ENCODE measurements at places on chromosomes 16 and 17.

DNA sequence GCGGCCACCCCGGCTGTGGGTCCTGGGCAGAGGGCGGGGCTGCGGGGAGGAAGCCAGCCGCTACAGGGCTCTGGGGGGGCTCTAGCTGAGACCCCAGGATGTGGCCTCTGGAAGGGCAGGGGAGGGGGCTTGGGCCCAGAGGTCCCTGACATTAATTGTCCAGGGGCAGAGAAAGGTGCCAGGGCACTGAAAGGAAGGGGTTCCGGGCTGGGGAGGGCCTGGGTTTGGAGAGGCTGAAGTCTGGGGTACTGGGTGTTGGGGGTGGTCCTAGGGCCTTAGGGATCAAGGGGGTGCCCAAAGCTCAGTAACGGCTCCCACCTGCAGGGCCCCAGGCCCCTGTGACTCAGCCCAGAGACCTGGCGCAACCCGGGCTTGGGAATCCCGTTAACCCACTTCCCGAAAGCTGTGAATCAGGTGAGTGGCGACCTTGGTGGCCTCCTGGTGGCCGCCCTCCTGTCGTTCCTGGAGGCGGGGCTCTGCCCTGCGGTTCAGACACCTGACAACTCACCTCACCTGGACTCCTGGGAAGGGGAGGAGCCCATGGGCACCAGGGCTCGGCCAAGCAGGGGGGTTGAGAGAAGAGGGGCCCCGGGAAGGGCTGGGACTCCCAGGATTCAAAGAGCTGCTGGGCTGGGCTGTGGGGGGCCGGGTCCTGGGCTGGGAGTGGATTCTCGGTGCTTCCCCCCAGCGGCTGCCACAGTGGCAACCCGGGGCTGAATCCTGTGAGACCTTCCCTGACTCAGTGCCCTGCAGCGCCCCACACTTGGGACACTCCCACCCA lies 465 bp upstream of the PRSS22 start:
- no peak for DNase-seq

DNA sequence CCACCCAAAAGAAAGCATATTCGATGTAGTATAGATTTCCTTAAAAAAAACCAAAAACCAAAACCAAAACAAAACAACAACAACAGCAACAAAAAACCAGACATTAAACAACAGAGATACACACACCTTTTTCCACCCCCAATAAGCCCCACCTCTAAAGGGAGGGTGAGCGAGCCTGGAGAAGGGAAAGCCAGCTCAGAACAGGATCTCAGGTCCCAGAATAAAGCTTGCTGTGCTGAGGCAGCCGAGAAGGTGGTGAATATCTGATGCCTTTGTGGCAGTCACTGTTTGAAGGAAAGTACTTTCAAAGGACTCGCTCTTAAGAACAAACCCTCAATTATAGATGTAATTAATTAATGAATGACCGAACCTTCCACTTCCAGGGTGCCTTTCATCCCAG lies 470 bp downstream of the KRT23 start:
- no peak for DNase-seq

- no peak for DNase-seq
These were observed 191.8 kb downstream of the MAP2K6 start for GRCh38 chr17:69606142-69606800.

DNA sequence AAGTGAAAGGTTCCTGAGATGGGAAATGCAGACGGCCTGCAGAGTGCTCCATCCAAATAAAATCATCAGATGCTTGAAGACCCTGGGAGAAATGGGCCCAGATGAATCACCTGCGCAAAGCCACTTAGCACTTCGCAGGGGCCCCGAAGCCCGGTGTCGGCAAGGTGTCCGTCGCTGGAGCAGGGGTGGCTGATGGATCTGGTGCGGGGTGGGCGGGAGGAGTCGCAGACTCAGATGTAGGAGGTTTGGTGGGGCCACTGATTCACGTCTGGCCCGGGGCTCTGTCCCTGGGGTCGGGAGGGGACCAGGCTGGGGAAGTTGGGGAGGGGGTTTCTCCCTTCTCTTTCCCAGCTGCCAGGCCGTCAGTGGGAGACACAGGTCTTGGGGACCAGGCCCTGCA lies 21.6 kb upstream of the SSTR5 start:
- no peak for DNase-seq

DNA sequence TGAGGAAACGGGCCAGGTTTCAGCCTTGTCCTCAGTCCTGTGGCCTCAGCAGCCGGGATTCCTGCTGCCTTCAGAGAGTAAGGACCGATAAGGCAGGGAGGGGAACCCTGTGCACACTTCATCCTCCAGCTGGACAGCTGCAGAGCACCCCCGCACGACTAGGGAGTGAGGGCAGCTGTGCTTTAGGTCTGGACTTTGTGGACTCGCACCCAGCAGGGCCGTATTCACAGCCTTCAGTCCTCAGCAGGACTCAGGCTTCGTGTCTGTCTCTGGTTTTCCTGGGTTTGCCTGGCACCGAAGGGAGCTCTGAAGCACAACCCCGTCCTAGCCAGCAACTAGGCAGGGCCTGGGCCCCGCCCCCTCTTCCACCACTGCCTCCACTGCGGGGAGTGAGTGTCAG lies 45.8 kb upstream of the CACNG5 start:
- no peak for DNase-seq

DNA sequence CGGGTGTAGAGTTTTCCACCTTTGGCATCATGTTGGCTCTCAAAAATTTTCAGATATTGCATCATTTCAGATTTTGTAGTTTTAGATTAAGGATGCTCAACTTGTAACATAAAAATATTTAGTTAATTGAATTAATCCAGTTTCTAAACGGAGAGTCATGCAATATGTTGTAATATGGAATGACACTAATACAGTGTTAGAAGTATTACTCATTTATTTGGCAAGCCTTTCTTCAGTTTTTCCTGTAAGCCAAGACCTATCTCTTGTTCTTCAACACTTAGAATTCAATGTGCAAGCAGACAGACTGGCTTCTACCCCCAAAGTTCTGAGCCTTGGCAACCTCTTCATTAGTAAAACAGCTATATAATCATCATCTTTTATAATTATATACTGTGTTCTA lies 985.0 kb upstream of the GOT2 start:
- DNase-seq: no peak
